ENCODE measurements at places on chromosomes 1 and 21.

- no peaks in the 10 kb centered on the region for H3K27me3 ChIP-seq
- no peak for DNase-seq
- H3K4me3 ChIP-seq, result no peak overlapping the region
- peaks cover 7% of the 10 kb centered on the region for H3K4me1 ChIP-seq
- H3K27ac ChIP-seq, result no peak overlapping the region
Measured at GRCh38 chr1:43824795-43825194, 108.8 kb upstream of the ARTN start.

GRCh38 chr1:209104646-209105045 lies 478.9 kb upstream of the CAMK1G start:
- H3K27ac ChIP-seq, result no peak overlapping the region
- H3K4me3 ChIP-seq, result no peak overlapping the region

GRCh38 chr21:37153935-37154350 lies 80.9 kb downstream of the TTC3 start:
- H3K4me3 ChIP-seq, result no peak overlapping the region
- H3K36me3 ChIP-seq, result peaks cover 35% of the 10 kb centered on the region
- no peaks in the 10 kb centered on the region for H3K27me3 ChIP-seq

GRCh38 chr1:39922251-39922688 lies 20.6 kb upstream of the MYCL start:
- no peaks in the 10 kb centered on the region for H3K36me3 ChIP-seq
- H3K4me1 ChIP-seq, result peaks cover 5% of the 10 kb centered on the region
- no peak overlapping the region for H3K27ac ChIP-seq

GRCh38 chr1:226821719-226822085 lies 48.7 kb upstream of the PSEN2 start:
- DNase-seq, result no peak
- no peaks in the 10 kb centered on the region for H3K4me1 ChIP-seq
- H3K27ac ChIP-seq, result no peak overlapping the region
- no peak overlapping the region for H3K4me3 ChIP-seq
- H3K36me3 ChIP-seq, result no peaks in the 10 kb centered on the region

DNA sequence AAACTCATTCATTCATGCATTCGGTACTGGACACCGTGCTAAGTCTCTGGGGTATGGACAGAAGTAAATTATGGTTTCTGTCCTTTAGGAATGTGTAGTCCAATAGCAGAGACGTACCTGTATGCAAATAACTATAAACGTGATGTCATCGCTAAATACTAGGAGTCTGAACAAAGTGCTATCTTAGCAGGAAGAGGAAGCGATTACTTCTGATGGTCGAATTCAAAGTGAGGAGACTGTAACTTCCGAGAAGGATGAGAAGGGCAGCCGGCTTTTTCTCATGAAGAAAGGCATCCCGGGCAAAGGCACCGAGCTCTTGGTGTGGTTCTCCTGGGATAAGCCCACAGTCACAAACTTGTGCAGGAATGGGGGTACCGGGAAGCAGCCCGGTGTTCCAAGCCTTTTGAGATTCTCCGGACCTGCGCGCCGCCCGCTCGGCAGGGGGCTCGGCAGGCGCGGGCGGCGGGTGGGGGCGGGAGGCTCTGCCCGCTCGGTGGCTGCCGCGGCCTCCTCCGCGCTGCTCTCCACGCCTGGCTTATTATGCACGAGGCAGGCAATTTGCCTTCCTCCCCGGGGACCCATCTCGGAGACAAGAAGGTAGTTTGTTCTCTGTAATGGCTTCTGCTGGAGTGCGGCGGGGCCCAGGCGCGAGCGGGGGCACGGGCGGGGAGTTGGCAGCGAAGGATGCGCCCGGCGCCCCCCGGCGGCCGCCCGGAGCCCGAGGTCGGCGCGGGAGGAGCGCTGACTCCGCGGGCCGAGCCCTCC lies 67.5 kb upstream of the CD1D start:
- peak overlapping the region; percentile 12 for H3K4me3 ChIP-seq
- H3K4me1 ChIP-seq, result peaks cover 10% of the 10 kb centered on the region
- no peaks in the 10 kb centered on the region for H3K36me3 ChIP-seq
- peak; percentile 35 for DNase-seq

DNA sequence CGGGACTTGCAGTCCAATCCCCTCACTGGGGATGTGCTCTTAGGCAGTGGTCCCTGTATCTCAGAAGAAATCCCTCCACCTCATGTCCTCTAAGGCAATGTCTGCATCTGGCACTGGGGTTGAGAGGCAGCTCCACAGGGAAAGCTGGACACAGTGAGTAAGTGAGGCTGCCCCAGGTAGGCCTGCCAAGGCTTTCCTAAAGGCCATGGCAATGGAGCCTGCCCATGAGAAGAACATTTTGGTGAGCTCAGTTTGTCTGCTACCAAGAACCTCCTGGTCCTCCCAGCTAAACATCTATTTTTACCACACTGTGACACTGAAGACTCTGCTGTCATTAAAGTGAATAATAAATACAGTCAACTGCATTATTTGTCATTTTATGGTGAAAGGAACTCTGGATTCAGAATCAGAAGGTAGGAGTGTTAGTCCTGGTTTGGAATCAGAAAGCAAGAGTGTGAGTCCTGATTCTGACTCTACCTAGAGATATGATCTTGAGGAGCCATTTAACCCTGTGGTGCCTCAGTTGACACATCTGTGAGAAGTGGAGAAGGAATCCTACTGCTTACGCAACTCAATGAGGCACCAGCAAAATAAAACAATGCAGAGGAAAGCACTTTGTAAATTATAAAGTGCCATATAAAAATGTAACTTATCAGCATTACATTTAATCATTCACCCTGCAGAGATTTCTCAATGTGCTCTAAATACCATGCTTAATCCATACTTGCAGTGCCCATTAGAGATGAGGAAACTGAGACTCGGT lies 41.0 kb downstream of the TBX15 start:
- no peaks in the 10 kb centered on the region for H3K4me1 ChIP-seq
- H3K27ac ChIP-seq, result no peak overlapping the region
- no peaks in the 10 kb centered on the region for H3K27me3 ChIP-seq
- no peak for DNase-seq
- H3K4me3 ChIP-seq, result no peak overlapping the region

GRCh38 chr1:12436345-12436658 lies 181.7 kb downstream of the DHRS3 start:
- H3K27me3 ChIP-seq, result no peaks in the 10 kb centered on the region
- DNase-seq, result no peak
- H3K36me3 ChIP-seq, result peaks cover 51% of the 10 kb centered on the region
- peak overlapping the region; percentile 89 for H3K27ac ChIP-seq

GRCh38 chr1:231037585-231038517 lies 2.2 kb downstream of the FAM89A start:
- no peak overlapping the region for H3K27ac ChIP-seq
- H3K4me1 ChIP-seq, result peaks cover 30% of the 10 kb centered on the region
- peaks cover 6% of the 10 kb centered on the region for H3K36me3 ChIP-seq
- H3K4me3 ChIP-seq, result no peak overlapping the region
- no peak for DNase-seq

- no peak overlapping the region for H3K27ac ChIP-seq
- H3K4me3 ChIP-seq, result no peak overlapping the region
- no peak for DNase-seq
- peaks cover 57% of the 10 kb centered on the region for H3K27me3 ChIP-seq
Measured at GRCh38 chr1:15245593-15246360, 1.2 kb upstream of the FHAD1 start.

- H3K27ac ChIP-seq, result peak overlapping the region; percentile 93
- H3K4me3 ChIP-seq, result peak overlapping the region; percentile 96
- no peaks in the 10 kb centered on the region for H3K27me3 ChIP-seq
- H3K36me3 ChIP-seq, result peaks cover 56% of the 10 kb centered on the region
Measured at GRCh38 chr1:155974208-155975115, 3.9 kb downstream of the ARHGEF2 start.

- H3K27ac ChIP-seq, result no peak overlapping the region
- no peak for DNase-seq
- no peaks in the 10 kb centered on the region for H3K36me3 ChIP-seq
- no peaks in the 10 kb centered on the region for H3K27me3 ChIP-seq
- no peak overlapping the region for H3K4me3 ChIP-seq
- H3K4me1 ChIP-seq, result no peaks in the 10 kb centered on the region
Measured at GRCh38 chr1:209926045-209926444, 12.0 kb upstream of the SYT14 start.

- H3K4me1 ChIP-seq, result peaks cover 21% of the 10 kb centered on the region
- no peak for DNase-seq
Measured at GRCh38 chr1:32770741-32771548, 46.2 kb downstream of the YARS1 start.

GRCh38 chr1:47810964-47811682 lies 186.1 kb downstream of the TRABD2B start:
- no peak overlapping the region for H3K4me3 ChIP-seq
- H3K36me3 ChIP-seq, result no peaks in the 10 kb centered on the region
- DNase-seq, result no peak
- no peaks in the 10 kb centered on the region for H3K4me1 ChIP-seq

DNA sequence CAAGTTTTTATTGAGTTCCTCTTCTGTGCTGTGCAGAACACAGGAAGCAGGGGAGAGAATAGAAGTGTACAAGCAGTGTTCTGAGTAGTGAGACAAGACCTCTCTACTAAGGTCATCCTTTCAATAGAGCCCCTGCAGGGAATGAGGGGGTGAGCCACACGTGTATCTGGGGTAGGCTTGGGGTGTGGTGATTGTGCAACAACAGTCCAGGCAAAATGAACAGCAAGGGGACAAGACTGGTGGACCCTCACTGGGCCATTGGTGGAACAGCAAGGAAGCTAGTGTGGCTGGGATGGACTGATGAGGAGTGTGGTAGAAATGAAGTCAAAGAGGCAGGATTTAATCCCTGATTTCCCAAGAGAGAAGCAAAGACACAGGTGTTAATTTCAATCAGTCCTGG lies 8.2 kb upstream of the BMP8A start:
- no peaks in the 10 kb centered on the region for H3K4me1 ChIP-seq
- no peak overlapping the region for H3K4me3 ChIP-seq
- H3K36me3 ChIP-seq, result peaks cover 62% of the 10 kb centered on the region
- DNase-seq, result no peak
- no peaks in the 10 kb centered on the region for H3K27me3 ChIP-seq

GRCh38 chr1:72397786-72398185 lies 115.4 kb upstream of the NEGR1 start:
- no peaks in the 10 kb centered on the region for H3K27me3 ChIP-seq
- H3K4me3 ChIP-seq, result no peak overlapping the region
- DNase-seq, result no peak
- peaks cover 4% of the 10 kb centered on the region for H3K4me1 ChIP-seq

- H3K27me3 ChIP-seq, result peaks cover 4% of the 10 kb centered on the region
- H3K27ac ChIP-seq, result no peak overlapping the region
- H3K4me3 ChIP-seq, result no peak overlapping the region
- H3K36me3 ChIP-seq, result no peaks in the 10 kb centered on the region
- H3K4me1 ChIP-seq, result no peaks in the 10 kb centered on the region
Measured at GRCh38 chr1:154075746-154076145, 79.1 kb downstream of the NUP210L start.

DNA sequence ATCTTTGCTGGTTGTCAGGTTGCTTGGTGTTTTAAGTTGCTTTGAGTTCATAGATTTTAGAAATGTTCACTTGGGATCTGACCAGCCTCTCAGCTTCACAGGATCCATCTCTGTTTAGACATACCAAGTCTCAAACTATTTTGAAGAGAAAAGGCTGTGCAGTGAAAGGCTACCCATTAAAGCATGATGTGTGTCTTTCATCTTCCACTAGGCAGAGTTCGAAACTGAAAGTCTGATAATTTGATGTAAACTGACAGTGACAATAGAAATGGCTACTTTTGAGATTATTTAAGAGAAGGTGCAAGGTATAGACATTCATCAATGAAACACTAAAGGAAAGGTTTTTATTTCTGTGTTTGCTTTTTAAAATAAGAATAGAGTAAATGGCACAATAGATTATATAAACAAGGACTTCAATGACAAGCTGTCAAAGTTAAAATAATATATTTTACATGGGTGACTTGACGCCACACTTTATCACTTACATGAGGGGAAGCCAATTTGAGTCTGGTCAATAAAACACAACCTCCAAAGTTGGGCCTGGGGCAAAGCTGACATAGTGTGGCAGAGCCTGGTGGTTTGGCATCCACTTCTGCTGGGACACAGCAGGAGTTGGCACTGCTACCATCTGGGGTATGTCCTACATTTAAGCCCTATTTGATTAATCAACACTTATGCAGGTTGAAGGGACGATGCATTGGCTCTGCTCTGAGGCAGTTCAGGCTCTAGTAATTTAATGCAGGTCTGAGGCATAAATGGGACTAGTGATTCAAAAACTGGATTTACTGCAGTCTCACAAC lies 197.7 kb downstream of the CRB1 start:
- no peaks in the 10 kb centered on the region for H3K27me3 ChIP-seq
- no peaks in the 10 kb centered on the region for H3K36me3 ChIP-seq
- no peak overlapping the region for H3K4me3 ChIP-seq
- no peaks in the 10 kb centered on the region for H3K4me1 ChIP-seq
- no peak overlapping the region for H3K27ac ChIP-seq
- no peak for DNase-seq

GRCh38 chr1:206037581-206037980 lies 13.9 kb upstream of the CTSE start:
- H3K4me3 ChIP-seq, result no peak overlapping the region
- no peaks in the 10 kb centered on the region for H3K36me3 ChIP-seq
- peaks cover 51% of the 10 kb centered on the region for H3K27me3 ChIP-seq
- DNase-seq, result no peak
- peaks cover 12% of the 10 kb centered on the region for H3K4me1 ChIP-seq

DNA sequence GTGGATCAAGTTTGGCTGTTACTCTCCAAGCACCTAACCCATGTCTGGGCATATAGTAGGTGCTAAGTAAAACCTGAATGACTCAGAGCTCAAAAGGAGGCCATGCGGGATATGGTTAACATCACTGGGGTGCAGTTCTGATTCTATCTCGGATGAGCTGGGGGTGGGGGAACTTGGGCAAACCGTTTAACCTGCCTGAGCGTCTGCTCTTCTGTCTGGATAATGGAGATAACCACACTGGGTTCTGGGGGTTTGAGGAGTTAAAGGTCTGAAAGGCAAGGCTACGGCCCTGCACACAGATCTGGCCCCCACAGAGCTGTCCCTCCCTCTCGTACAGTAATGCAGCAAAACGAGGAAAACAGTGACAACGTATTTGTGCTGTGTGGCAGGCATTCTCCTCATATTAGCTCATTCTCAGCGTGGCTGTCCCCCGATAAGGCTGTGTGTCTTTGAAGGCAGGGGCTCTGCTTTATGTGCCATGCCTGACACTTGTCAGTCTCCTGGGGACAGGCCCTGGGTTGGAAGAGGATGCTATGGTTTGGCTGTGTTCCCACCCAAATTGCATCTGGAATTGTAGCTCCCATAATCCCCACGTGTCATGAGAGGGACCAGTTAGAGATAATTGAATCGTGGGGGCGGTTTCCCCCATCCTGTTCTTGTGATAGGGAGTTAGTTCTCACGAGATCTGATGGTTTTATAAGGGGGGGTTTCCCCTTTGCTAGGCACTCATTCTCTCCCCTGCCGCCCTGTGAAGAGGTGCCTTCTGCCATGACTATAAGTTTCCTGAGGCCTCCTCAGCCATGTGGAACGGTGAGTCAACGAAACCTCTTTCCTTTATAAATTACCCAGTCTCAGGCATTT lies 6.8 kb upstream of the ALDH4A1 start:
- H3K4me1 ChIP-seq, result peaks cover 7% of the 10 kb centered on the region
- DNase-seq, result no peak
- H3K36me3 ChIP-seq, result peaks cover 19% of the 10 kb centered on the region
- no peak overlapping the region for H3K4me3 ChIP-seq

Measured in activated CD8-positive, alpha-beta T cell treated with anti-CD3 and anti-CD28 coated beads, Interleukin-2, amount 10 ng/mL, durations not matched to agents 7 days and 5 days (primary cell).